ENCODE measurements at places on chromosomes 13 and 19.

DNA sequence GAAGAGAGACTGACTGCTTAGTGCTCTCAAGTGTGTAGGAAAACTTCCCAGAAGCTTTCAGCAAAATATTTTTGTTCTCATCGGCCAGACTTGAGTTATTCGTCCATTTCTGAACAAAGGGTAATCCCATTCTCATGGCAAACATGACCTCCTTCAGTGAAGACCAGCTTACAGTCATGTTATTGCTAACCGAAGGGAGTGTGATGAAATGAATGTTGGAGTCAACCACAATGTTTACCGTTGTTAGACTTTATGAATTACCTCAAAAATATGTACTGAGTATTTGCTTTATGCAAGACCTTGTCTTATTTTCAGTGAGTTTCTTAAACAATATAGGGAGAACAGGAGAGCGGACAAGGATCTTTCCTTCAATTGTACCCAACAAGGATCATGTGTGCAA lies 228.6 kb downstream of the LMO7 start:
- DNase-seq, result no peak

GRCh38 chr19:35560677-35561076 lies 2.8 kb downstream of the ATP4A start:
- DNase-seq, result no peak

GRCh38 chr13:85615031-85615430 lies 184.2 kb downstream of the SLITRK6 start:
- no peak for DNase-seq

GRCh38 chr13:97015661-97016350 lies 21.5 kb upstream of the OXGR1 start:
- DNase-seq, result no peak

- no peak for DNase-seq
Measured at GRCh38 chr19:32878988-32879387, 9.4 kb upstream of the SLC7A9 start.

DNA sequence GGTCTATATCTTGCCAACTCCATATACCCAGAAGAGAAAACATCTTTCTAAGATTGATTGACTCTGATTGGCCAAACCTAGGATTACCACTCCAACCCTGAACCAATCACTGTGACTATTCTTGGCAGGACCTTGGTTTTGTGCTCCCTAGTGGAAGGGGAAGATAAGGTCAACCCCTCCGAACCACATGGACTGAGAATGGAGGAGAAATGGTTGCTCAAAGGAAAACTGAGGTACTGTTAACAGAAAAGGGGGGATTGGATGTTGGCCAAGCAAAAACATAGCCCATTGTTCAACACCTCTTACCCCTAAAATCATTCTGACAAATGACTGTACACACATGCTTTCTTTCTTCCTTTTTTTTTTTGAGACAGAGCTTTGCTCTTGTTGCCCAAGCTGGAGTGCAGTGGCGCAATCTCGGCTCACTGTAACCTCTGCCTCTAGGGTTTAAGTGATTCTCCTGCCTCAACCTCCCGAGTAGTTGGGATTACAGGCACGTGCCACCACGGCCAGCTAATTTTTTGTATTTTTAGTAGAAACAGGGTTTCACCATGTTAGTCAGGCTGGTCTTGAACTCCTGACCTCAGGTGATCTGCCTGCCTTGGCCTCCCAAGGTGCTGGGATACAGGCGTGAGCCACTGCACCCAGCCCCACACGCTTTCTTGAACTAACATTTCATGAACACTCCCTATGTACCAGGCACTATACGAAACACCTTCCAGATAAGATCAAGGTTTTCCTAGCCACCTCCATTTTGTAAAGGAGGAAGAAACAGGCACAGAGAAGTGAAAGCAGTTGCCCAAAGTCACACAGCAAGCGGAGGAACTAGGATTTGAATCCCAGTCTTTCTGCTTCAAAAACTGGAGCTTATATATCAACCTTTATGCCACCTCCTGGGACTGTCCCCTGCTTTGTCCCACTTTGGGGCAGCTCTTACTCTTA lies 6.5 kb downstream of the MEIOSIN start:
- no peak for DNase-seq

DNA sequence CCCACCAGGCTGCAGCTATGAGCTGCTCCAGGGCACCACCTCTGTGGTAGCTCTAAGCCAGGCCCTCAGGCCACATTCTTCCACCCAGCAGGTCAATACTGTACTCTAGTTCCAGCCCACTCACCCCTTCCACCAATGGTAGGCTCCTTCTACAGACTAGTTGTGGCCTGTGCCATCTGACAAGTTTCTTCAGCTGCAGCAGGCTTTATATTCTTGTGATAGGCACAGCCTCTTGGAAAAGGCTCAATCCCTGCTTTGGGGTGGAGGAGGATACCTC lies 8.5 kb downstream of the MICU2 start:
- no peak for DNase-seq

- no peak for DNase-seq
Measured at GRCh38 chr13:26544707-26545106, 12.8 kb upstream of the WASF3 start.
